ENCODE measurements at places on chromosomes 13 and 19.

DNA sequence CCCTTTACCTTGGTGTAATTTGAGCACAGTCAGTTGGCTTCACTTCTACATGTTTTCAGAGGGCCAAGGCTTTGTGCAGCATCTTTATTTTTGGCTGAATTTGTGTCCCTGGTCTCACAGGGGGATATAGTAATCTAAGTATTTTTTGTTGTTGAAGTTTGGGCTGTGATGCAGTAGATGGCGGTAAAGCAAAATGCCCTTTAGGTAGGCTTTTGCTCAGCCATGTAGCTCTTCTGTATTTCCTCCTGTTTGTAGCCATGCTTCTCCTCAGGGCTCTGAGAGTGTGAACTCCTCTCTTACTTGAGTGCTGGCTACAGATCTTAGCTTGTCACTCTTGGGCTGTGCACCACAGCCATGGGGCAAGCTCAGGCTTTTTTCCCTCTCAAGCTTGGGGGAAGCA lies 328.6 kb downstream of the SLITRK5 start:
- DNase-seq, result no peak

GRCh38 chr13:27921421-27921960 lies 1.7 kb downstream of the PDX1 start:
- no peak for DNase-seq

GRCh38 chr19:2236064-2236313 lies 140 bp downstream of the PLEKHJ1 start:
- no peak for DNase-seq

GRCh38 chr19:2957160-2957559 lies 12.4 kb upstream of the ZNF77 start:
- no peak for DNase-seq

- DNase-seq, result no peak
Measured at GRCh38 chr19:2661615-2662014, 40.9 kb downstream of the GNG7 start.

DNA sequence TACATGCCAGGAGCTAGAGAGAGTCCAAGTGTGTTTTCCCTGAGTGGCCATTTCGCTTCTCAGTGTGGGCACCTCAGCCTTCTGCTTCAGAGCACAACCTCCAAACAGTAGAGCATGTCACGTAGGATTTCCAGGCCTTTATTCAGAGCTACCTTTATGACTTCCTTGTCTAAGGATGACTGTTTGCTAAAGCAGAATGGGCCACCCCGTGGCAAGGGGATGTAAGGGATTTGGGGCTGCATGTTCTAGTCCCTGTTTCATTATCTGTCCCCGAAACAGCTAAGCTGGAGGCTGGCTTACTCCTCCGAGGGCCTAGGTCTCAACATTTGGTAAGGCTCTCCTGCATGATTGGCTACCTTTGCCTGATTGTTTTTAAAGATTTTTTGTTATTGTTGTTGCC lies 6.0 kb downstream of the RNASEH2B start:
- DNase-seq, result no peak

DNA sequence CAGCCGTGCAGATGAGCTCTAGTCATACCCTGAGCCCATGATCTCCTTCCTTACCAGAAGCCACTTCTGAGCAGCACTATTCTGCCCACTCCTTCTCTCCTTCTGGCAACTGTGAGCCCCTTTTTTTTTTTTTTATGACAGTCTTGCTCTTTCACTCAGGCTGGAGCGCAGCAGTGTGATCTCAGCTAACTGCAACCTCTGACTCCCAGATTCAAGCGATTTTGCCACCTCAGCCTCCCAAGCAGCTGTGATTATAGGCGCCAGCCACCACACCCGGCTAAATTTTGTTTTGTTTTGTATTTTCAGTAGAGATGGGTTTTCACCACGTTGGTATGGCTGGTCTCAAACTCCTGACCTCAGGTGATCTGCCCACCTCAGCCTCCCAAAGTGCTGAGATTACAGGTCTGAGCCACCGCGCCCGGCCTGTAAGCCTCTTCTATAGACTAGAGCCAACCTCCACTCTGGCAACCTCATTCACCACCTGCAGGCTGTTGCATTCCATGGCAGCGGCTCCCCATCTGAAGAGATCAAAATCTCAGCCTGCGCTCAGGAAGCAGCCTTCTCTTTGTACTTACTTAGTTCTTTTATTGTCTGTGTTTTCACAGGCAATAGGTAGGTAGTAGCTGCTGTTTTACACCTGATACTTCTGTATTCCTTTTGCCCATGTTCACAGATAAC lies 34.8 kb upstream of the NDFIP2 start:
- DNase-seq, result no peak

DNA sequence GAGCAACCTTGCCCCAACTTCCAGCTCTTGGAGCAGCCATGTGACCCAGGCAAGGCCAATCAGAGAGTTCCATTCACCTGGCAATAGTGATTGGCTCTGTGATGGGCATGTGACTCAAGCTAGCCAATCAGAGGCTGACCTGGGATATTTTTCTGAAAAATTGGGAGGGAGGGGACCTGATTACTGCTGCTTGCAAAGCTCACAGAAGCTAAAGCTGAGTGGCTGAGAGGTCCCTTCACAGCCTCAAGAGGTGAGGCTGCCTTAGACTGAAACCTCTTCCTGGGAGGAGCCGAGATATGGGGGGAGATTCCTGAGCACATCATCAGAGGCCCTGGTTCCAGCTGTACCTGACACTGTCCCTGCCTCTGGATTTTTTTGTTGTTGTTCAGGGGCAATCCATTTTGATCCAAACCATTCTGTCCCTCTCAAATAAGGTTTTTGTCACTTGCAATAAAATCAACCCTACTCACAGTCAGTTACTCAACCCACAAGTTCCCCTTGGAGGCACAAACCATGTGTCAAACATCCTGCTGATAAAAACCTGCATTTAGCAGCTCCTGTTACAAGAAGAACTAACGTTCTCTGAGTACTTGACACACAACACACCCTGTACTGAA lies 4.8 kb downstream of the CIB3 start:
- DNase-seq, result no peak

GRCh38 chr13:23609874-23610576 lies 39.8 kb downstream of the TNFRSF19 start:
- no peak for DNase-seq

DNA sequence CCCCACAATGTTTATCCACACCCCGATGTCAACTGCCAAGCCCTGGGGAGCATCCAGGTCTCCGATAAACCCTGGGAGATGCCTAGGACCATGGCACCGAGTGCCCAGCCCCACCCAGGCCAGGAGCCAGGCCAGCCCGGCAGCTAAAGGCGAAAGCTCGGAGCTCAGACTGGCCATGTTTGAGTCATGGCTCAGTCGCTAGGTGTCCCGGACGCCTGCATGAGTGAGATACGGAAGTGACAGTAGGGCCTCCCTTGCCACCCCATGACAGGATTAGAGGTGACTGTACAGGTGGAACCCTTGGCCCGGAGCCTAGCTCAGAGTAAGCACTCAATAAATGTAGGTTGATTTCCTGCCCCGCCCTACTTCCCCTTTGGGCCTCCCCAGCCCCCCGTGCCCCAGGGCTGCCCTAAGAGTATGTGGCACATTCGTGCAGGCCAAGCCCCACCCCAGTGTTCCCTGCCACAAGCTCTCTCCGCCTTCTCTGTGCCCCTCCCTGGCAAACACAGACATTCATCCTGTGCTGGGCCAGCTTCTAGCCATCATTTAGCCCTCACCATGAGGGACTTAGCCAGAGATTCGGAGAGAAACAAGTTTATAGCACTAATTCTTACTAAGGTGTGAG lies 5.8 kb upstream of the TPM4 start:
- DNase-seq, result no peak

- no peak for DNase-seq
Measured at GRCh38 chr19:5025027-5025426, 56.1 kb downstream of the KDM4B start.

- no peak for DNase-seq
Measured at GRCh38 chr19:43126720-43127119, 44.2 kb upstream of the PSG2 start.

DNA sequence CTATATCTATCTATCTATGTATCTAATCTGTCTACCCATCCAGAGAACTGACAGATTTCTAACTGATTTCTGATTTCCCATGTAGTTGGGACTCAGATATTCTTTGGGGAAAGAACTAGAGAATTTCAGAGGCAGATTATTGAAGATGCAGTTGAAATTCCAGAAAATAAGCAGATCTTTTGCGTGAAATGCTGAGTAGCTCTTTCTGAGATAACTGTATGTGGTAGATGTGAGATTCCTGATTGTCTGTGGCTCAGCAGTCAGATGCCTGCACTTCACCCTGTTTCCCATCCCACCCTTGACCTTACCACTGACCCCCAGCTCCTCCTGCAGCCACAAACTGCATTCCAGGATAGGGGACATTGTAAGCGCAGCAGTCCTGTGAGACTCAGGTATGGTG lies 61.5 kb downstream of the DGKH start:
- DNase-seq, result no peak

DNA sequence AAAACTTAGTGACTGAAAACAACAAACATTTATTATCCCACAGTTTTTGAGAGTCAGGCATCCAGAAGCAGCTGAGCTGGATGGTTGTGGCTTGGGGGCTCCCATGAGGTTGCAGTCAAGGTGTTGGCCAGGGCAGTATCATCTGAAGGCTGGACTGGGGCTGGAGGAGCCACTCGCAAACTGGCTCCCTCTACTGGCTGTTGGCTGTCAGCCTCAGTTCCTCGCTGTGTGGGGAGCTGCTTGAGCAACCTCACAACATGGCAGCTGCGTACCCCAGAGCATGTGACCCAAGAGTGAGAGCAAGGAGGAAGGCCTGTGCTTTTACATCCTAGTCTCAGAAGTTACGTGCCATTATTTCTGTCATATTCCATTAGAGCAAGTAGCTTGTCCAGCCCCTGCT lies 9.7 kb downstream of the YJU2 start:
- DNase-seq, result no peak

- DNase-seq, result no peak
Measured at GRCh38 chr19:48490981-48491792, 20.4 kb downstream of the LMTK3 start.

- no peak for DNase-seq
Measured at GRCh38 chr13:49629196-49629938, 1.1 kb downstream of the ARL11 start.

DNA sequence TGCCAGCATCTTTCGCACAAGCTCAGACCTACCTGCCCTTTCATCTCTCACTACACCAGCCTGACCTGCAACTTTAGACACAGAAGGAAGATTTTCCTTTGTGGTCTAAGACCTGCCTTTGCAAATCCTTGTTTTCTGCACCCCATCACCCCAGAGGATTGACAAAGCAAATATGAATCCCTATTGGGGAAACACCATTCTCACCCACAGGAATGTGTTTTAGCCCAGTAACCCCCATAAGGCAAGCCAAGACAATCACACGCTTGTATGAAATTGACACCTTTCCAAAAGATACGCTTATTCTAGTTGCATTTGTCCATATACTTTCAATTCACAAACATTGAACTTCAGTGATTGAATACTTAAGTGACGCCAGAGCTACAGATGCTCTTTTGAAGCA lies 55.7 kb downstream of the SPATA13 start:
- no peak for DNase-seq

DNA sequence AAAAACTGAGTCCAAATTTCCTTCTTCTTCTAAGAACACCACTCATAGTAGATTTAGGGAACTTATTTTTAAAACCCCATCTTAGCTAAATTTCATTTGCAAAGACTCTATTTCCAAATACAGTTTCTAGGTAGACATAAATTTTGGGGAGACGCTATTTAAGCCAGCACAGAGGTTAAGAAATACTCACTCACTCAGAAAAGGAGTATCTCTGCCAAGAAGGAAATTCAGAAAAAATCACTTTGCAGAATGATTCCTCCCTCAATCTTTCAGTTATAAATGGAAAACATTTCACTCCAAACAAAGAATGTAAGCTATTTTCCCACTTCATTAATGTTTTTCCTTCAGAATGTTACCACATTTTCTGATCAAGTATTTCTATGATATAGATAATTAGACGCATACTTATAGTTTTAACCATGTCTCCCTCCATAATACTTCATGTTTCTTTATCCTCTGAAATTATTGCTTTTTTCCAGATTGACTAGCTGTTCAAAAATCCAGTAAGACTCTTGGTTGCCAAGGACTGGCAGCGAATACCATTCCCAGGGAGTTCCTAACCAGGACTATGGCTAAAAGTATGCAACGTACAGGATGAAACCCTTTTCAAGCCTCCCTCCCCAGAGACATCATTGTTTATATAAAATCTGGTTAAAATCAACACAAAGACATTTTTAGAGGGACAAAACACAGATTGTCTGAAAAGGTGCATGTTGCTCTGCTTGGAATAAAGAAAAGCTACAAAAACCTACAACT lies 52.5 kb upstream of the RXFP2 start:
- no peak for DNase-seq

- DNase-seq, result no peak
Measured at GRCh38 chr13:98875146-98875729, 102.6 kb downstream of the DOCK9 start.

GRCh38 chr19:49149652-49150105 lies 5.5 kb downstream of the HRC start:
- peak; percentile 54 for DNase-seq

- no peak for DNase-seq
Measured at GRCh38 chr13:75635101-75635827, 866 bp upstream of the LMO7 start.

GRCh38 chr13:32001154-32001768 lies 30.3 kb upstream of the FRY start:
- DNase-seq, result no peak

DNA sequence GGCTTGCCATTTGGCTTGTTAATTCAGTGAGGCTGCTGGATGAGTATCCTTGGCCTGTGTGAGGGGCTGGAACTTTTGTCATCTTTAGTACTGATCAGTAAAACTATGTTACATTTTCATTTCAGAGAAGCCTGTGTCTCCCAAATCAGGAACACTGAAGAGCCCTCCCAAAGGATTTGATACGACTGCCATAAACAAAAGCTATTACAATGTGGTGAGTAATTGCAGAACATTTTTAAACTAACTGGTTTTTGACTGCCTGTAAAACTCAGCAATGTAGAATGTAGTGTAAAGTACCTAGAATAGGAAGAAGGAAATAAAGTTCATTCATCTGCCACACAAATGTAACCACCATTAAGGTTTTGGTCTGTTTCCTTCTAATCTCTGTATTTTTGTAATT lies 87.4 kb upstream of the TEX29 start:
- DNase-seq, result no peak

GRCh38 chr13:44746690-44747089 lies 170.6 kb upstream of the TSC22D1 start:
- no peak for DNase-seq

GRCh38 chr19:15379999-15380647 lies 536 bp upstream of the AKAP8 start:
- DNase-seq, result no peak

- DNase-seq, result no peak
Measured at GRCh38 chr19:28485292-28485691, 727.7 kb downstream of the UQCRFS1 start.

DNA sequence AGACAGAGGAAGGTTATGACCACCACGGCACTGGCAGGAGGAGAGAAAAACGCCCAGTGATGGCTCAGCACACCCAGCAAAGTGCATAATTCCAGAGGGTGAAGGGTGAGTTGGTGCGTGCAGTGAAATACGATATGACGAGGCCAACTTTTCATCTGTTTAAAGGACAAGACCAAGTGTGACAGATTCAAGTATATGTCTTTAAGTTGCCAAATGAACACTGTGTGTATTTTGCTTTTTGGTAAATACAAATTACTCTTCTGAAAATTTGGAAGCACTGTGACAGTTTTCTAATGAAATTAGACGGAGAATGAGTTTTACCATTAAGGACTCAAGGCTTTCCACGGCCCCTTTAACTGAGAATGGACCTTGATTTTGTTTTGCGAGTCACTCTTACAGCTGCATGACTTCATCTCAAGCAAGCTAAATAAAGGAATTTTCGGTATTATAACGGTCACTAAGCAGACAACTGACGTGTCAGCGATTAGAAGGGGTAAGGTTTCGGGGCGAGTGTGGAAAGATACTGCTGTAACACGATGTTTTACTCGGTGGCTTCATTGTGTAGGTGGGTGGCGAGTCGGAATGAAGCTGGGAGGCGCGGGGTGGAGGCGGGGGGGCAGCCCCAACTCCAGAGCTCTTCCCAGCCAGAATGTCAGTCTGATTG lies 22.8 kb downstream of the COL4A2 start:
- no peak for DNase-seq

Measured in anterior cingulate cortex (tissue), 58 donors.